Stimulated activated CD4-positive, alpha-beta T cell treated with anti-CD3 and anti-CD28 coated beads, Interleukin-2, amount 100 ng/mL, for 48 hours (primary cell): ENCODE measurements at places on chromosomes 7 and 10.

GRCh38 chr7:47418601-47419309, 163.2 kb downstream of the TNS3 start:
- no peak for DNase-seq

DNA sequence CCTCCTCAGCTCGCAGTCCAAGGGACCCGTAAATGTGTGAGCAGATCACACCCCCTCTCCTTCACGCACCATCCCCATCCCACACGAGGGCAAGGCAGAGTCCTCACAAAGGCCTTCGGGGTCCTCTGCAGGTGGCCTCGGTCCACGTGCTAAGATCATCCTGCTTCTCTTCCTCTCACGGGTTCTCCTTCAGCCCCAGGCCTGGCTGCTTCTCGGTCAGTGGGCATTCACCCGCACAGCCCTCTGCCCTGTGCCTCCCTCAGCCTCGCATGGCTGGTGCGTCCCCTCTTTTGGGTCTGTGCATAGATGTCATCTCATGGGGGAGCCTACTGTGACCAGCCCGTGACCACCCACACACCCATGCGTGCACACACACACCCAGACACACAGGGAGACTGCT, 17.3 kb upstream of the FOXL3 start:
- no peak for DNase-seq

DNA sequence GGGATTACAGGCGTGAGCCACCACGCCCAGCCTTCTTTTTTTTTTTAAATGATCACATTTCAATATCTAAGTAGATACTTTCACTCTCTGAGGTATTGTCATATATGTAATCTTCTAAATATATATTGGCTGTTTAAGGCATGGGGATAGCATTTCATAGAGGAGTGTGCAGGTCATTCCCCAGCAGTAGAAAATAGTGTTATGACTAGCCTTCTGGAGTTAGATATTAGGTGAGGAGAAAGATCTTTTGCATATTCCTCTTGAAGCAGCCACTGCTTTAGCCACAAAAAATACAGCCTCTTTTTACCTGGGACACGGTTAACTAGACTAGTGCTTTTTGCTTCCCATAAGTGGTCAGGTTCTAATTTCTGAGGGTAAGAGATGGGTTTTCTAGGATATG, 28.9 kb downstream of the ADD3 start:
- DNase-seq: no peak

- DNase-seq: no peak
Measured at GRCh38 chr7:157032644-157033482, 22.4 kb upstream of the MNX1 start.

DNA sequence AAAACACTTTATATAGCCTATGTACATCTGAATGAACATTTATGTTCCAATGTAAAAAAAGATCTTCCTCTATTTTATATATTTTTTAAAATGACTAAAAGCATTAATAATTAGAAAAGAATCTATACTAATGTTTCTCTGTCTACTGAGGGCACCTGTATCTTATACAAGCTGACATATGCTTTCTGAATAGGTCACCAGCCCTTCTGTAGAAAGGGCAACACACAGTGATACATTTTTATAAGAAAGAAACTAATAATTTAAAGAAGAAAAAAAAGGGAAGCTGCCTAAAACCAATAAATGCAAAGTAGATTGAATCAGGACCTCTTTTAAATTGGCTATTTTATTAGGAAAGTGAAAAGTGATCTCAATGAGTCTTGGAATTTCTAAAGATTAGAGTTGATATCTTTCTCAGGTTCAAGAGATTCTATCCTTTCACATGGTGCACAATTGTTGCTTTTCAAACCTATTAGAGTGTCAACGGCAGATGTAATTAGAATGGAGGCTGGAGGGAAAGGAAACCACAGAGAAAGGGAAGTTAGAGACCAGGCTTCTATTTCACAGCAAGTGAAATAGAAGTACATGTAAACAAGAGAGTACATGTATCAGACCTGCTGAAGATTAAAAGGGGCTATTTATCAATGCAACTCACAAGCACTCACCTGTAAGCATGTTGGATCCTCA, 6.3 kb downstream of the MTPN start:
- DNase-seq: no peak

DNA sequence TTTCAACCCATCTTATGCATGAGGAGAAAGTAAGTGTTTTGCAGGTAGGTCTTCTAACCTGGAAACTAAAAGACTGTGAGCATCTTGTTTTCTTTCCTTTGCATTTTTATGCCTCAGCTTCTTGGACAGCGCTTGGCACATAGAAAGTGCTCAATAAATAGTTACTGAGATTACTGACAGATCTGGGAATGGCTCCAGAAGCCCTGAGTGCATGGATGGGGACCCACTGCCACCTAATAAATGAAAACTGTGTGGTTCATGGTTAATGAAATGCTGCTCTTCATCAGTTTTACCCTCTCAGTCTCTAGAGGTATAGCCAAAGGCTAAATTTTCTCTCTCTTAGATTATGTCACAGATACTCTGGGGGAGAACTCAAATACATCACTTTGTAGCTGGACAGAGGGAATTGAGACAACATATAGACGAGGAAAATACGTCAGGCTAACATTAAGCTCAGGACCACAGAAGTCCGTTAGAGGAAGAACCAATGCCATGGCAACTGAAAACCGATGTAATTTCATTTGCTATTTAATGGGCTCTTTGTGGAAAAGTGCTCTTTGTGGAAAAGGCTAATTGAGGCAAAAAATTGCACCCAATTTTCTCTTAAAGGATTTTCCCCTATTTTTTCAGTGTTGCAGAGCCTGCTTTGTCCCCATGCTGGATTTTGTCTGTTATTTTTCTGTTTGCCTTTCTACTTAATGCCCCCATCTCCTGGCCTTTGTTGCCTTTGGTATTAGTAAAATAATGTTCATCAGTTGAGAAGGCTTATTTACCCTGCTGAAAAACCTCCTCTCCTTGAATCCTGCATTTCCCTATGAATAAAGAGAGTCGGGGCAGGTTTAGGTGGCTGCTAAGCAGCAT, 17.8 kb downstream of the ASB4 start:
- DNase-seq: no peak

GRCh38 chr7:131454498-131454897, 101.9 kb downstream of the PODXL start:
- no peak for DNase-seq

DNA sequence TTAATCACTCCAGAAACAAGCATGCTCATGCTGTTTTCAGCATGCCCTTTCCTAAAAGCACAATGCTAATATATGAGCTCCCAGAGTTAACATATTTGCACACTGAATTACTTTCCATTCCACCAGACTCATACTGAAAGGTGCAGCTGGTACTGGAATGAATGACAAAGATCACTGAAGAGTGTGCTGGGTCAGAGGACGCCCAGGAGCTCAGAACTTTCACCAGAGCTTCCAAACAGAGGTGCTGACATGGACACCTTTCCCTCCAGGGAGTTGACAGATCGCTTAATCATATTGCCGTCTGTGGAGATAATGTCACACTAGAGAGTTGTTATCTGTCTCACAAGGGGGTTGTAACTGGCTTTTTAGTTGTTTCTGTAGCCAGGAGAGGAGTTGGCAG, 292.9 kb downstream of the LHFPL3 start:
- DNase-seq: no peak

DNA sequence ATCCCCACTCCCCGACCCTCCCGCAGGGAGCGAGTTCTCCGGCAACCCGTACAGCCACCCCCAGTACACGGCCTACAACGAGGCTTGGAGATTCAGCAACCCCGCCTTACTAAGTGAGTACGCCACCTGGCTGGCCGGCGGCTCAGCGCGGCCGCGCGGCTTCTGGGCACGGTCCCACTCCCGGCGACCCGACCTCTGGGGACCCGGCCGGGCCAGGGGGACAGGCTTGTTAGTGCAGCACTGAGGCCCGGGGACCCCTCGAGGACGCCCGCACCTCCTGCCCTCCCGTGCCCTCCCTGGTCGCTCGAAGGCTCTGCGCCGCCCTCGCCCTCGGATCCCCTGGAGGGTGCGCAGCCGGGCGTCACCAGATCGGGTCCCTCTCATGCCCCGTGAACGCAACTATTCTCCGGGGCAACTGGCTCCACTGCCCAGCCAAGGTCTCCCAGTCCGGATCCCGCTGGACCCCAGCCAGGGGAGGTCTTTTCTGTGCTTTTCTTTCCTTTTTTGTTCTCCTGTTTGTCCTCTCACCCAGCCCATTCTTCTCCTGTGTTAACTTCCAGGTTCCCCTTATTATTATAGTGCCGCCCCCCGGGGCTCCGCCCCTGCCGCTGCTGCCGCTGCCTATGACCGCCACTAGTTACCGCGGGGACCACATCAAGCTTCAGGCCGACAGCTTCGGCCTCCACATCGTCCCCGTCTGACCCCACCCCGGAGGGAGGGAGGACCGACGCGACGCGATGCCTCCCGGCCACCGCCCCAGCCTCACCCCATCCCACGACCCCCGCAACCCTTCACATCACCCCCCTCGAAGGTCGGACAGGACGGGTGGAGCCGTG, 81.8 kb downstream of the PAX2 start:
- DNase-seq: no peak

DNA sequence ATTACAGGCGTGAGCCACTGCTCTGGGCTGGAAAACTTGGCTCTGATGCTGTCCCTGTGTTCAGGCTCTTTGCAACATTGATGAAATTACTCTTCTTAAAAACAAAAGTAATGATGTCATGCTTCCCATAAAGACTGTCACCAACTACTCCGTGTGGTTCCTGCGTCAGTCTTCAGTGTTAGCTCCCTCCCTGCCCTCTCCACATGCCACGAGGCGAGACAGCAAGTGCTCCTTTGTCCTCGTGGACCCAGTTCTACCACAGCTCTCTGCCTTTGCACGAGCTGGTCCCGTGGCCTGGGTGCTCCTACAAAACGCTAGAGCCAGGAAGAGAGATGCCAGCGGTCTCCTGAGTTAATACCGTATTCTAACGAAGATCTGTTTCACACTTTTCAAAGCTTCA, 194.5 kb downstream of the SDK1 start:
- no peak for DNase-seq

DNA sequence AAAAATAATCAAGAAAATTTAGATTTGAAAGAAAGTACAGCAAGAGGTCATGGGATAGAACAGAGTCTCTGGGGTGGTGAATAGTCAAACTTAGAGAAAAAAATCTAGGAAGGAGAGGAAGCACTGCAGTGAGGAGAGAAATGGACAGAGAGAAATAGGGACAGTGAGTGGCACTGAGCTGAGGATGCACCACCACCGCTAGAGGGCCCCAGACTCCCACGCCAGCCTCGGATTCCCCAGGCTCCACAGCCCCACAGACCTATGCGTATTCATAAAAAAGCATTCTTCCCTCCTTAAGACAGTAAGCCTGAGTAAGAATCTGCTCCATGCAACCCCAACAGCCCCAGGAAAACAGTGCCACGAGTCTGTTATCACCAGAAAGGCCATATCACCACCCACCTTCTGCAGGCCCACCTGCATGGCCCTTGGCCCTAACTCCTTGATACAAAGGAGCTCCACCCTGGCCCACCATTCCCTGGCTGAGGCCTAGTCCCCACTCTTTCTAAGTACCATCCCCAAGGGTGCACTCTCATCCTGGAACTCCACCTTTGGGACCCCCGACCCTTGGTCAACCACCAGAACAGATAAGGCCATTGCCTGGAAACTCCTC, 91.0 kb downstream of the ALOX5 start:
- peak; percentile 73 for DNase-seq

GRCh38 chr7:151210087-151210854, at the start of gene H2BK1:
H2BK1 (minus strand) TSS chr7:151210488; CDS start chr7:151210318, 170 bp downstream.
- DNase-seq: no peak

- DNase-seq: no peak
Measured at GRCh38 chr7:105962353-105962752, 711 bp upstream of the CDHR3 start.

DNA sequence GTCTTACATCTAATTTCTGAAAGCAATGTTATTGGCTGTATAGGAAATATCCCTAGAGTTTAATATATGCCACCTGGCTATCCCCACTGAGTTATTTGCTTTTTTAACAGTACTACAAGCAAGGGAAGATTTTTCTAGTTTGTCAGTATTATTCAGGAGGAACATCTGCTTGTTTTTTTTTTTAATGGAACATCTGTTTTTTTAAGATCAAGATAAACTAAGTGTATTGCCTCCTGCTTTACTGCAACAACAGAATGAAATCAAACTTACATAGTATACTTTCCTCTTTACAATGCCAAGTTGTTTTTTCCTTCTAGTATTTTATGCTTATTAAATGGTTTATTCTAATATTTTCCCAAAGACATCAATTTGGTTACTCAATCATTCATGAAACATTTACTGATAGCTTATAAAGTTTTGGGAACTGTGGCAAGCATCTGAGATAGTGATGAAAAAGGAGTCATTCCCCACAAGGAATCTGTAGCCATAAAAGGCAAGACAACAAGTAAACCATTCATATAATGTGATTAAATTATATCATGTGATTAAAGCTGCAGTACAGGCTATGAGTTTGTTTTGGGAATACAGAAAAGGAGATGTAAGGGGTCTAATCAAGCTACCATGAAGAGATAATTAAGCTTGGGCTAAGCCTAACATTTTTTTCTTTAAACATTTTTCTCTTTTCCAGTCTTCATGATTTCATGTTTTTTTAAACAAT, 17.4 kb downstream of the MTPN start:
- no peak for DNase-seq

DNA sequence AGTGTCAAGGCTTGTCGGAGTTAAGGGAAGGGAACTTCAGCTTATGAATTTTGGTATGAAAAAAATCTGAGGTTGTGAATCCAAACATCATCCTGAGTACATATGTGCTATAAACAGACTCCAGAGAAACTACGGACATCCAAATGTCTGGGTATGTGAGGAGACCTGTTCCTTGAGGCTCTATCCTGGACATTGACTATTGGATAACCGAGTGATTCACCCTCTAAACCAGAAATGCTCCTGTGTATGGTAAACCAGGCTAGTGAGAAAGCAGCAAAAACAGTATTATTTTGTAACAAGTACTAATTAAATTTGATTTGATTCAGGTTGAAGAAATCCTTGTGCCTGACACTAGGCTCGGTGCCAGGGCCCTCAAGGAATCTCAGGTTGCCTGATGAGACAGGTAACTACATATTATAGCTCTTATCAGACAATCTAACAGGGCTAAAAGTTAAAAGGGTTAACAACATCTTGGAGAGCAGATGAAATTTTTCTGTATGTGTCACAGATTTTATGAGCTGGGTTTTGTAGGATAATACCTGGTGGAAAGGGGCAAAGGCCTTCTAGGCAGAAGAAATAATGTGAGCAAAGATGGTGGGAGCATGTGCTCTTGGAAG, 10.4 kb upstream of the STOX1 start:
- DNase-seq: no peak

DNA sequence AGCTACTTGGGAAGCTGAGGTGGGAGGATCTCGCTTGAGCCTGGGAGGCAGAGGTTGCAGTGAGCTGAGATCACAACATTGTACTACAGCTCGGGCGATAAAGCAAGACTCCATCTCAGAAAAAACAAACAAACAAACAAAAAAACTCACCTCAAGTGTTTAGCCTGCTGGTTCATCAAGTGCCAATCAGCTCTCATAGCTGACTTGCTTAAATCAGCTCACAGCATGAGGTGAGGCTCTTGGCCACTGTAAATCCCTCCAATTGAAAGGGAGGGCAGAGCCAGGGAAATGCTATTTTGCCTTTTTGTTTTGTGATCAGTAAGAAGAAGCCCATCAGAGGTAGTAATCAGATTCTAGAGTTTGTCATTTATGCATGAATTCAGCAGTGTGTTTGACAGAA, 112.3 kb downstream of the RAB11FIP2 start:
- DNase-seq: no peak
